Muscle of leg (tissue), 16 donors: ENCODE measurements at places on chromosomes 5 and 9. TPM values are rescaled to one million over a fixed set of nuclear protein-coding genes. Genes with fewer than 3 reads are reported as not detected.

GRCh38 chr5:179223961-179224360, 121.3 kb downstream of the ADAMTS2 start:
- H3K27me3 ChIP-seq, result no peaks in the 10 kb centered on the region
- H3K36me3 ChIP-seq, result no peaks in the 10 kb centered on the region
- H3K4me3 ChIP-seq, result no peak overlapping the region
- DNase-seq, result no peak

DNA sequence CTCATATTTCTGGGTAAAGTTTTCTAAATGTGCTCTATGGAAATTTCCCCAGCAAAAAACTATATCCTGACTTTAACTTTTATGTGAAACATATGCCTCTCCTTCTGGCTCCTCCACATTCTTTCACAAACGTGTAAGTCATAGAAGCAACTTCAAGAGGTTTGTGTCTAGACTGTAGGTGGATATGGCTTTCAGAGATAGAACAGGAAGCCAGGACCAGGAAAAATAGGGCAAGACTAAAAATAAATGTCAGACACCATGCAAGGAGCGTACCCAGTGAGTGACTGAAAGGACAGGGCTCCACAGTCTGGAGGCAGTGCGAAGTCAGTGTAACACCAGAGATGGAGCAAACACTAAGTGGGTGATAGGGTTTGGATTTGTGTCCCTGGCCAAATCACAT, 240.7 kb downstream of the COX7C start:
- no peaks in the 10 kb centered on the region for H3K36me3 ChIP-seq
- no peak for DNase-seq
- no peak overlapping the region for H3K27ac ChIP-seq
- no peaks in the 10 kb centered on the region for H3K4me1 ChIP-seq
- H3K4me3 ChIP-seq, result no peak overlapping the region

GRCh38 chr5:57939771-57940170, 457.2 kb upstream of the ACTBL2 start:
- no peak overlapping the region for H3K27ac ChIP-seq
- DNase-seq, result no peak
- H3K4me3 ChIP-seq, result no peak overlapping the region
- H3K36me3 ChIP-seq, result no peaks in the 10 kb centered on the region
- no peaks in the 10 kb centered on the region for H3K27me3 ChIP-seq
- H3K4me1 ChIP-seq, result no peaks in the 10 kb centered on the region

The PPP3R2 gene
- polyA plus RNA-seq, result not detected

DNA sequence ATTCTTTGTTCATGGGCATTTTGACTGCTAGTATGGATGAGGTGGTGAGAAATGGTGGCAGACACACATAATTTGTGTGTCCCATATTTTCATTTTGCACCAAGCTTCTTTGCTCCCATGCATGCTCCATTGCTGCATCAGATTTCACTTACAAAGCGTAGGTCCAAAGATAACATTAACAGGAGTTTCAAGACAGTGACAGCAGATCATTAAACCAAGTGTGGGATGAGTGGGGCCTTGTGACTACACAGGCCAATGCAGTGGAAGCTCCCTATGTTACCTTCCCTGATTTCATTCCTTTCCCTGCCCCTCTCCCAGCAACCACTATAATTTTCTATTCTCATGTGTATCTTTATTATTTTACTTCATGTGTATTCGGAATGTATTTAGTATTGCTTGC, 142.0 kb downstream of the AOPEP start:
- no peak overlapping the region for H3K4me3 ChIP-seq
- DNase-seq, result no peak
- no peaks in the 10 kb centered on the region for H3K27me3 ChIP-seq
- H3K4me1 ChIP-seq, result peaks cover 24% of the 10 kb centered on the region

The FNIP1 gene
- 10.7 TPM for polyA plus RNA-seq

DNA sequence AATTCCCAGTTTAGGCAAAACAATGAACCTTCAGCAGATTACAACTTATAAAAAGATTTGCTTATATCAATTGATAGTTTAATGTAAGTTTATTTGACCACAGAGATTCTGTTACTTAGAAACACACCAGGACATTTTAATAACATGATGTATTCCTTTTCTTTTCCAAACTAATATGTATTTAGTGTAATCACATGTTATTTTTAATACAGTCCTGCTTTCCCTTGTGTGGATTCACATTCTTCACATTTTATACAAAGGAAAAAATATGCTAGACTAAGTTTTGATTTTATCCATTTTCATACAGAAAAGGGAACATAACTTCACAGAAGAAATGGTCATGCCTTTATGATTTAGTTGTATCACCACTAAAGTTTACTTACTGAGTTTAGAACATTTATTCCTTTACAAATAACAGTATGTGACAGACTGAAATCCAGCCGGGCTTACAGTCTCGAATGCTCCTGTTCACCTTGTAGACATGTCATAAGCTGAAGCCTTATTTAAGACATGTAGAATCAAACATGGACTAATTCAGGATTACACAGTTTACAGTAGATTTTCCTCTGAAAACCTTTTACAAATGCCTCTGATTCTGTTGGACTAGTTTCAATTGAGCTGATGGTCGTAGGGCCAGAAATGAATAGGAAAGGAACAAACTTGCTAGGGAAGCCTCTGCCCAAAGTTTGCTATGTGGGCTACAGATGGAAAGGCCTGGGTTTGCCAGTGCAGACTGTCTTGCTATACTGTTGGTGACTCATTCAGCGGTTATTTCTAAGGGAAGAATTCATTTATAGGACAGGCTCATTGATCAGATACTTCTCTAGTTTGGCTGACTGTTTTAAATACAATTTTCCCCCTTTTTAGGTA, 6.6 kb upstream of the ASPN start:
- H3K27ac ChIP-seq, result peak overlapping the region; percentile 95
- no peaks in the 10 kb centered on the region for H3K36me3 ChIP-seq
- H3K4me1 ChIP-seq, result peaks cover 24% of the 10 kb centered on the region
- DNase-seq, result peak; percentile 89
- no peaks in the 10 kb centered on the region for H3K27me3 ChIP-seq

The WDR38 gene
- polyA plus RNA-seq, result not detected

GRCh38 chr5:61647672-61648071, 315.6 kb downstream of the ZSWIM6 start:
- no peaks in the 10 kb centered on the region for H3K27me3 ChIP-seq
- no peak overlapping the region for H3K4me3 ChIP-seq
- H3K27ac ChIP-seq, result no peak overlapping the region
- no peak for DNase-seq

GRCh38 chr5:73661753-73662152, 35.8 kb downstream of the ARHGEF28 start:
- H3K4me3 ChIP-seq, result no peak overlapping the region
- no peaks in the 10 kb centered on the region for H3K27me3 ChIP-seq
- no peak overlapping the region for H3K27ac ChIP-seq

- H3K27ac ChIP-seq, result no peak overlapping the region
- no peak overlapping the region for H3K4me3 ChIP-seq
- no peak for DNase-seq
- no peaks in the 10 kb centered on the region for H3K4me1 ChIP-seq
These were observed 269.9 kb downstream of the CDK5RAP2 start for GRCh38 chr9:120310035-120310434.

- no peaks in the 10 kb centered on the region for H3K27me3 ChIP-seq
- no peak for DNase-seq
- no peaks in the 10 kb centered on the region for H3K36me3 ChIP-seq
These were observed 198.6 kb upstream of the HMHB1 start for GRCh38 chr5:143613329-143613728.

GRCh38 chr9:127705577-127706379, 1.0 kb upstream of the CFAP157 start:
- no peak overlapping the region for H3K27ac ChIP-seq
- H3K27me3 ChIP-seq, result no peaks in the 10 kb centered on the region
- no peaks in the 10 kb centered on the region for H3K36me3 ChIP-seq
- H3K4me3 ChIP-seq, result no peak overlapping the region
- DNase-seq, result no peak

- peak; percentile 13 for DNase-seq
- no peaks in the 10 kb centered on the region for H3K36me3 ChIP-seq
- H3K4me1 ChIP-seq, result no peaks in the 10 kb centered on the region
- no peaks in the 10 kb centered on the region for H3K27me3 ChIP-seq
These were observed 70.1 kb downstream of the RFX3 start for GRCh38 chr9:3455717-3456116.

- peaks cover 6% of the 10 kb centered on the region for H3K27me3 ChIP-seq
- H3K4me3 ChIP-seq, result no peak overlapping the region
- no peak overlapping the region for H3K27ac ChIP-seq
- DNase-seq, result no peak
- peaks cover 38% of the 10 kb centered on the region for H3K4me1 ChIP-seq
These were observed 283.9 kb downstream of the GADD45G start for GRCh38 chr9:89888677-89889076.

The CMBL gene
- 87.5 TPM for polyA plus RNA-seq

The TSC1 gene
- 34.8 TPM for polyA plus RNA-seq

DNA sequence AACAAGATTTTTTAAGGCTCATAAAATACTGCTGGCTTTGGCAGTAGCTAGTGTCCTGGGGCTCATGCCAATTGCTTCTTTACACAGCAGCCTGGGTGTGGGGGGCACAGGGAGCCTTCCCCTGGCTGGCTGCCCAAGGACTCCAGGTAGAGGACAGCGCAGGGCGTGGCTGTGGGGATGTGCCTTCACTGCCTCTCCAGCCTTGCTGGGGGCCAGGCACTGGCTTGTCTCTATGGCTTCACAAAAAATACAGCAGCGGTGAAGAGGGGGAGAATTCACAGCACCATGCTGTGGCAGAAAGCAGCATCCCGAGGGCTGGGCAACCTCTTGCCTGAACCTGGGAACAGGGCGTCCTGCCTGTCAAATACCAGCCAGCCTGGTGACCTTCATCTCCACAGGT, 57.4 kb downstream of the DAP start:
- H3K27me3 ChIP-seq, result no peaks in the 10 kb centered on the region
- DNase-seq, result no peak
- H3K36me3 ChIP-seq, result peaks cover 12% of the 10 kb centered on the region
- peaks cover 8% of the 10 kb centered on the region for H3K4me1 ChIP-seq
- H3K27ac ChIP-seq, result no peak overlapping the region

DNA sequence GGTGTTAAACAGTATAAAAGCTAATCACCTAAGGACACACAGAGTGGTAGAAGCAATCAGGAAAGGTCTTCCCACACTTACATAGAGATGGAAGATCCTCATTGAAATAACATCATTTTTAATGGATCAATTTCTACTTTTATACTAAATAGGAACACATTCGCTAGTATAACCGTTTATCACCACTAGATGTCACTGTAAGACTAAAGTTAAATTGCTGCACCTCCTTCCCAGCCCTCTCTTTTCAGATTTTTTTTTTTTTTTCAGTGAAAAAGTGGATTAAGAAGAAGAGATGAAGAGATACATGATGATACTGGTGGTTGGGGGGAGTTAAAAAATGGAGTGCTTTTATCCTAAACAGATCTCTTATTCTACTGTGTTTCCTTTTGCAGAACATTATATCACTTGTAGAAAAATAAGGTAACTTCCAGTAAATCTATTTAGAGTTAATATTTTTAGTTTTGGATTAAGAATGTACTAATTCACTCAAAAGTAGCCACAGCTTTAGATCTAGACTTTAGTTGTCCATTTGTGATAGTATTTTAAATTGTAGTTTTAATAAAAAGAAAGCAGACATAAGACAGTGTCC, 116.9 kb upstream of the ARRDC3 start:
- no peak overlapping the region for H3K4me3 ChIP-seq
- H3K27me3 ChIP-seq, result no peaks in the 10 kb centered on the region
- peak; percentile 62 for DNase-seq
- H3K27ac ChIP-seq, result no peak overlapping the region
- no peaks in the 10 kb centered on the region for H3K36me3 ChIP-seq

GRCh38 chr9:123169926-123170325, 98.5 kb downstream of the STRBP start:
- H3K27me3 ChIP-seq, result no peaks in the 10 kb centered on the region
- no peaks in the 10 kb centered on the region for H3K36me3 ChIP-seq
- DNase-seq, result no peak
- H3K4me1 ChIP-seq, result no peaks in the 10 kb centered on the region
- H3K27ac ChIP-seq, result no peak overlapping the region

- peaks cover 38% of the 10 kb centered on the region for H3K4me1 ChIP-seq
- H3K27ac ChIP-seq, result no peak overlapping the region
- no peak for DNase-seq
- H3K4me3 ChIP-seq, result no peak overlapping the region
- no peaks in the 10 kb centered on the region for H3K27me3 ChIP-seq
These were observed 13.4 kb downstream of the DBN1 start for GRCh38 chr5:177459819-177460628.

The IFNB1 gene
- not detected for polyA plus RNA-seq

GRCh38 chr9:36399980-36400331, at the start of gene RNF38:
TSS of gene RNF38 (minus strand) at chr9:36400269. CDS start at chr9:36400108, 161 bp downstream.
- H3K4me3 ChIP-seq, result peak within 1 kb of the TSS; percentile 86
- DNase-seq, result no peak
- peaks cover 10% of the 10 kb centered on the region for H3K4me1 ChIP-seq
- peaks cover 5% of the 10 kb centered on the region for H3K36me3 ChIP-seq
- peak within 1 kb of the TSS; percentile 95 for H3K27ac ChIP-seq
- no peaks in the 10 kb centered on the region for H3K27me3 ChIP-seq

GRCh38 chr9:37030611-37030939, 3.5 kb downstream of the PAX5 start:
- H3K36me3 ChIP-seq, result no peaks in the 10 kb centered on the region
- H3K27ac ChIP-seq, result no peak overlapping the region
- H3K27me3 ChIP-seq, result peaks cover 99% of the 10 kb centered on the region
- H3K4me1 ChIP-seq, result peaks cover 34% of the 10 kb centered on the region
- H3K4me3 ChIP-seq, result no peak overlapping the region

The DMRT3 gene
- polyA plus RNA-seq, result 0.39 TPM

The SIT1 gene
- polyA plus RNA-seq, result not detected

DNA sequence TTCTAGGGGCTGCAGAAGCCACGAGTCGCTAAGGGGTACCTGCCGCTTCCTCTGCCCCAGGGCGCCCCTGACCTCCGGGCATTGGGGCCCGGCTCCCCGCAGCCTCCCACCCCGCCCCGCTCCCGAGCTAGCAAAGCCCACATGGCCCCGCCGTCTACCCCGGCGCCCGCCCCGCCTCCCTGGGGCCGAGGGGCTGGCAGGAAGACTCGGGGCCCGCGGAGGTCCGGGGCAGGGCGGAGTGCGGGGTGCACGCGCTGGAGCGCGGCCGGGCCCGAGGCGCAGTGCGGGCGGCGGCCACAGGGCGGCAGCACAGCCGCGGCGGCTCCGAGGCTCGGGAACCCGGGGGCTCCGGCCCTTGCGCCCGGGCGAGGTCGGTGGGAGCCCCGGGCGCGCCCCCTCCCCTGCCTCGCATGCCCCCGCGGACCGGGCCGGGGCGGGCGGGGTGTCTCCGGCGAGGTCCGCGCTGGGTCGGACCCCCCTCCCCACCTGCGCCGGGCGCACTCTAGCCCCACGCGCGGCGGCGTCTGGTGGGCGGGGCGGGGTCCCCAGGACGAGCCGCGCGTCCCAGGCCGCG, 6.7 kb downstream of the NRARP start:
- DNase-seq, result no peak
- H3K27me3 ChIP-seq, result peaks cover 62% of the 10 kb centered on the region

The PCDHGA10 gene
- polyA plus RNA-seq, result 3.4 TPM

GRCh38 chr9:22316645-22317044, 130.0 kb upstream of the DMRTA1 start:
- no peak overlapping the region for H3K4me3 ChIP-seq
- no peak overlapping the region for H3K27ac ChIP-seq
- no peaks in the 10 kb centered on the region for H3K36me3 ChIP-seq
- no peaks in the 10 kb centered on the region for H3K27me3 ChIP-seq
- DNase-seq, result no peak

GRCh38 chr5:24347158-24347557, 297.6 kb downstream of the CDH10 start:
- no peaks in the 10 kb centered on the region for H3K36me3 ChIP-seq
- H3K4me1 ChIP-seq, result no peaks in the 10 kb centered on the region
- no peaks in the 10 kb centered on the region for H3K27me3 ChIP-seq

The FABP6 gene
- polyA plus RNA-seq, result 0.30 TPM
